ENCODE measurements at places on chromosomes 7 and 10.

GRCh38 chr7:82980130-82980788, 182.4 kb downstream of the PCLO start:
- no peak for DNase-seq

DNA sequence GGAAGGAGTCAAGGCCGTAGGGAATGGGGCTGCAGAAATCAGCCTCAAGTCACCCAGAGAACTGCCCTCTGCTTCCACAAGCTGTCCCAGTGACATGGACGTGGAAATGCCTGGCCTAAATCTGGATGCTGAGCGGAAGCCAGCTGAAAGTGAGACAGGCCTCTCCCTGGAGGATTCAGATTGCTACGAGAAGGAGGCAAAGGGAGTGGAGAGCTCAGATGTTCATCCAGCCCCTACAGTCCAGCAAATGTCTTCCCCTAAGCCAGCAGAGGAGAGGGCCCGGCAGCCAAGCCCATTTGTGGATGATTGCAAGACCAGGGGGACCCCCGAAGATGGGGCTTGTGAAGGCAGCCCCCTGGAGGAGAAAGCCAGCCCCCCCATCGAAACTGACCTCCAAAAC, 50.2 kb upstream of the PDCD4 start:
- no peak for DNase-seq

DNA sequence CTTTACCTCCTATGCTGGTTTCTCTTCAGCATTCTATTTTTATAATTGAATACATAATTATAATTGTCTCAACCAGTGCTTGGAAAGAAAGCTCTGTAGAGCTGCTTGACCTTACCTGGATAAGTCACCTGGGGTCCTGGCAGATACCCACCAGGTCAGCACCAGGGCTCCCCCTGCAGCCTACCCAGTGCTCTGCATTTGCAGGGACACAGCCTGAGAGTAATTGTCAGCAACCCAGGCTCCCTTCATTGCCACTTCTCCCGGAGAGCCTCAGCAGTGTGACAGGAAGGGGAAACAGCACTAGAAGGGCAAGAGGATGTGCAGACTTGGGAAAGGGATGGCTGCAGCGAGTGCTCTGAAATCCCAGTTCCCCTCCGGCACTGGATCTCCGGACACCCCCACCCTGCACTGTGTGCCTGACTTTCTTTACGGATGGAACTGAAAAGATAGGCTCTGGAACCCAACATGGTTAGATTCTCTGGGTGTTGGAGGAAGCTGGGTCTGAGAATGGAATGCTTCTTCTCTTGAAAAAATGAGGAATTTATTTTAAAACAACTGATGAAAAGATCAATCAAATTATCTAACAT, 11.4 kb upstream of the PAX4 start:
- DNase-seq: peak; percentile 16

DNA sequence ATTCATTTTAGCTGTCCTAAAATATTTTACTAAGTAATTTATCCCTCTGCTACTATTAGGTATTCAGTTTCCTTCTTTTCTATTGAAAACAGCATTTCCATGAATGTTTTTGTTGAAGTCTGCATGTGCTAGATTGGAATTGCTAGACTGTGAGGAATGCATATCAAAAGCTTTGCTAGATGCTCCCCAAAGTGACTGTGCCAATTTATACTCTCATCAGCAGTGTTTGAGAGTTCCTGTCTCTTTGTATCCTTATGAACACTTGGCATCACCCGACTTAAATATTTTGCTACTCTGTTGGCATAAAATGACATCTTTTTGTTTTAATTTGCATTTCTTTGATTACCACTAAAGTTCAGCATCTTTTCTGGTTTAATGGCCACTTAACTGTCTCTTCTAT, 45.0 kb upstream of the PRR15 start:
- DNase-seq: no peak

DNA sequence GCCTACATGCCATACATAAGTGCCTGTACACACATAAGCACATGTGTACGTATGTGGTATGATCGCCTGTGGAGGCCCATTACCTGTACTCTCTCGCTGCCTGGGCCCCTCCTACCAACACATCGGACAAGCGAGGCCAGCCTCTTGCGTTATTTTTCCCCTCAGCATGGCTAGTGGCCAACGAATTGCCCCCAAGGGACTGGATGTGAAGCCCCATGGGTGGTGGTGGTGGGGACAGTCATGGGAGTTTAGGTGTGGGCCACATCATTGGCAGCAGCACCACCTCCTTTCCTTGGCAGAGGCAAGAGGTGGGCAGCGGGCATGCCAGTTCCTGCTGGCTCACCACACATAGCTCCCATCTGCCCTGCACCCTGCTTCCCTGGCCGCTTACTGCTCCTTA, 10.0 kb downstream of the GRK5 start:
- no peak for DNase-seq

GRCh38 chr7:19623676-19624075, 85.2 kb downstream of the POLR1F start:
- no peak for DNase-seq

DNA sequence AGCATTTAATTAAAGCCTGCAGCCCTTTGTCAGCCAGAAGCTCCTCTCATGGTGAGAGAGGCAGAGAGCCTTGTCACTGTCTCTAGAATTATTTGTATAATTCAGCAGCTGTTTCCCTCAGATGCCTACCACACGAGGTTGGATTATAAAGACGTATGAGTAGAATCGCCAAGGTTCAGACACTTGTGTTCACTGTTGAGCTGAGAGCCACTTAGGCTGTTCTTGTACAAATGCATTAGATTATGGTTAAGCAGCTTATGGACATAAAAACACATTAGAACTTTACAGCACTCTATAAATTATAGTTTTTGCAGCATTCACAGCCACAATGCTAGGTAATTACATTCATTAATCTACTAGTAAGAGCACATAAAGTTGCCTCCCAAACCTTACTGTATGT, 282.6 kb downstream of the AUTS2 start:
- peak; percentile 77 for DNase-seq

- DNase-seq: no peak
These were observed 79.9 kb upstream of the RHEB start for GRCh38 chr7:151599401-151600227.

- no peak for DNase-seq
These were observed 66.9 kb downstream of the CDHR3 start for GRCh38 chr7:106029941-106030340.

DNA sequence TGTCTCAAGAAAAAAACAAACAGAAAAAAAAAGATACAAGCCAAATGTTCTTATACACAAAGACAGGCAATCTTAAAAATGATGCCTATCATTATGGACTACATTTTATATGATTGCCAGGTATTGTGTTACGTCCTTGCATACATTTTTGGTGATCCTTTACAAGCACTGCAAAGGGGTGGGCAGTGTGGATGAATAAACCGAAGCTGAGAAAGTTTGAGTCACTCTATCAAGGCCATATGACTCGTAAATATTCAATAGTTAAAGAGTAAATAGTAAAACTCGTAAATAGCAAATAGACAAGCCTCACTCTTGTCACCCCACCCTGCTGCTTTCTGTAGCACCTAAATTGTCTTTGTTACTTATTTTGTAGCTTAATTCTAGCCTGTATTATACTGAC, 326.2 kb downstream of the FRMD4A start:
- no peak for DNase-seq

GRCh38 chr7:46493196-46493595, 572.1 kb upstream of the IGFBP3 start:
- DNase-seq: no peak

- DNase-seq: no peak
These were observed 1579.4 kb upstream of the LRRTM3 start for GRCh38 chr10:65346466-65346865.

DNA sequence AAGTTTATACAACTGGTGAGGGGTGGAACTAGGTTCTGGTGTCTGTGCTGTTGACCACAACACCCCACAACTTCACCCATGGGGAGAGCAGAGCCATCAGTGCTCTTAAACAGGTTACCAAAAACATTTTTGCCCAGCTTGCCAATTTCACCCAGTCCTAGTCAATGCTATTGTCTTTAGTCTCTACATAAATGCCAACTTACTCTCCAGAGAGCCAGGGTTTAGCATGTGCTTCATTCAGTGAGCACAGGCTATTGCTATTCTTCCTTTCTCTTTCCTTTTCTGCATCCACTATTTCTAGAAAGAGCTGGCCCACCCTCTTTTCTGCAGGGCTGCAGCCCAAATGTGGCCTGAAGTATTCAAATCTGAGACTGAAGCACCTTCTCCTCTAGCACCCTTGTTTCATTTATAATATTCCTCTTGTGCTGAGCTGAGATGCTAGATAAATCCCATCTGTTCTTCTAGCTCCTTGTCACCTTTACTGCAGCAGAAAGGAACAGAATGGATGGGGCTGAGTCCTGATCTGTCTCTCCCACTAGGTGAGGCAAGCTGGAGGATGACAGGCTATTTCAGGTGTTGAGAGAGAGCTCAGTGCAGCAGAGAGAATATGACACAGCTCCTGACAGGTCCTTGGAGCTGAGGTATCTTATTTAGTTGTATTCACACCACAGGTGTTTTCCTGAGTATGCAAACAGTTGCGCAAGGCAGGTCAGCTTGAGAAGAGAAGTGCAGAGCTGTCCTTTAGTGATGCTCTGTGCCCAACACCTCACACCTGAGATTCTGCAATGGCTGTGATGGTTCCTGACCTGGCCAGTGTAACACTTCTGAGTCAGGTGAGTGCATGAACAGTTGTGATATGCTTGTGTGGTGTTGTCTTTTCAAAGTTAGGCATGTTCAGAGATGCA, 819.2 kb downstream of the CCSER2 start:
- peak; percentile 10 for DNase-seq

Measured in NCI-H345 (cell line).